ENCODE measurements at places on chromosomes 16 and 17.

- DNase-seq = peak; percentile 56
Observed at GRCh38 chr17:36994438-36994837, 45.7 kb downstream of the AATF start.

DNA sequence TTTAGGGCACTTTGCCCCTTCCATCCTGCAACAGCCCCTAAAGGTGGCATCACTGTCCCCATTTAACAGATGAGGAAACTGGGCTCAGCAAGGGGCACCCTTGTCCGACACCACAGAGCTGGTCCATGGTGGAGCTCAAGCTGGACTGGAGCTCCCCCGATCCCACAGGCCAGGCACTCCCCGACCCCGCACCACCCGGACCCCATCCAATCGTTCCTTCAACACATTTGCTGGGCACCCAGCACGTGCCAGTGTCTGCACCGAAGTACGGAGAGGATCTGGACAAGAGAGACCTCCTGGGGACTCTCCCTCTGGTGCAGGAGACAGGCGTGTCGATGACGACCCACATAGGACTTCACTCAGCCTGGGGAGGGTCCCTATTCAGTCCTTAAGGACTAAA lies 13.4 kb downstream of the EMC6 start:
- no peak for DNase-seq

GRCh38 chr16:86523166-86523740 lies 12.9 kb downstream of the FOXF1 start:
- DNase-seq = no peak

DNA sequence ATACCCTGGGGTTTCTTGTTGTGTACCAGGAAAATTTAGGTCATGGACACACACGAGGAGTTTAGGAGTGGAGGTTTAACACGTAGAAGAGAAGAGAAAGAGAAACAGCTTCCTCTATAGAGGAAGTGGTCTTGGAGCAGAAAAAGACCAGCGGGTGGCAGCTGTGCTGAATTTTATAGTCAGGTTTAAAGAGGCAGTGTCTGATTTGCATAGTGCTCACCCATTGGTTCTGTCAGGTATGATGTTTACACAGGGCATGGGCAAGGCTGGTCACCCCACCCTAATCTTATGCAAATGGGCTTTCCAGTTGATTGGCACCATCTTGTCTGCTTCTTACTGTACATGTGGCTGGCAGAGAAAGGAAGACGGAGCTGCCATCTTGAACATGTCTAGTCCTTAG lies 309.0 kb downstream of the CDH13 start:
- no peak for DNase-seq

- peak; percentile 16 for DNase-seq
Observed at GRCh38 chr16:24540602-24541210, 1.3 kb downstream of the RBBP6 start.

DNA sequence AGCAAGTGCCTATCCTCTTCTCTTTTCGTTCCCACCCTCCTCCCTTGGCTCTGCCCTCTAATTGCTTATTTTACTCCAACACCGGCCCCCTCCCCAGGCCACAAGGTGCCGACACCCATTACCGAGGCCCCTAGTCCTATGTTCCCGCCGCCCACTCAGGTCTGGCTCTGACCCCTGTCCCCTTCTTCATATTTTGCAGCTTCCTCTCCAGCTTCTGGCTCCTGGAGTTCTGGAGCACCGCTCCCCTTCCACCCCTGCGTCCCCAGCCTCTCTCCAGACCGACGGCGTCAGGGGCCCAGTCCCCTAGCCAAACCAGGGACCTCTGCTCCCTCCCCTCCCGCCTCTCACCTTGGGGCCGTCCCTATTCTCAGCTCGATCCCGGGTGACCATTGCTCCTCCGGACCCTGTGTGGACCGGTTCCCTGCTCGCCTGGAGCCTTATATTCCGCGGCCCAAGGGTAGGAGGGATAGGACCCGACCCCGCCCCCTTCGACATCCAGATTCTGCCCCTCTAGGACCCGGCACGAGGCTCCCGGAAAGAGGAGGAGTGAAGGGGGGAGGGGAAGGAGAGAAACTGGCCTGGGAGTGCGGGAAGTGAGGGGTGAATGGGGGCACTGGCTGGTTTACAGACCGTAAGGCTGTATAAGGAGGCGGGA lies at the start of gene HES7:
TSS of gene HES7 (minus strand) at position 412 of the 655 bp plus-strand sequence. CDS start at position 390, 22 bp downstream.
- DNase-seq = no peak

DNA sequence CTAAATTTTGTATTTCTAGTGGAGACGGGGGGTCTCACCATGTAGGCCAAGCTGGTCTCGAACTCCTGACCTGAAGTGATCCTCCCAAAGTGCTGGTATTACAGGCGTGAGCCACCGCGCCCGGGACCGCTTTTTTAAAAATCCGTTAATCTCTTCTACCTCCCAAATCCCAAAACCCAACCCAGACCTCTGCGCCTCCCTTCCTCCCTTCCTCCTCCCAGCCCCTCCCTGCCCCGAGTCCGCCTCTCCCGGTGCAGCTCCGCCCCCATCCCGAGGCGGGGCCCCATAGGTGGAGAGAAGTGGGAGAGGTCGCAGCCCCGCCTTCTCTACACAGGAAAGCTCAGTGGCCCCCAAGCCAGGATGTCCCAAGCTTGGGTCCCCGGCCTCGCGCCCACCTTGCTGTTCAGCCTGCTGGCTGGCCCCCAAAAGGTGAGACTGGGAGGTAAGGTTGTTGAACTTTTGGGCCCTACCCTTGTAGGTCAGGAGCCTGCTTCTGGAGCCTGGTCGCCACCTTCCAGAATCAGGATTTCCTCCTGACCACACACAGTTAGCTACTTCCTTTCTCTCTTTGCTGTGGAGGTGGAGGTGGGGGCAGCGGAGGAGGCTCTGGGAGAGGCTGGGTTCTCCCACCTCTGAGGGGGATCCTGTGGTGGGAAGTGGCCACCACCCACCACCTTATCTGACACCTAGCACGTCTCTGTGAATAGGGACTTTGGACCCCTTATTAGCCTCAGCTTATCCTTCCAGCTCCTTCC lies at the start of gene TMEM92:
TSS of gene TMEM92 (plus strand) at position 325 of the 755 bp plus-strand sequence. CDS start at position 361, 36 bp downstream.
- no peak for DNase-seq

- DNase-seq = no peak
Observed at GRCh38 chr17:8944083-8944482, 21.4 kb downstream of the PIK3R5 start.

- DNase-seq = no peak
Observed at GRCh38 chr17:34291721-34292348, 6.3 kb downstream of the CCL11 start.

DNA sequence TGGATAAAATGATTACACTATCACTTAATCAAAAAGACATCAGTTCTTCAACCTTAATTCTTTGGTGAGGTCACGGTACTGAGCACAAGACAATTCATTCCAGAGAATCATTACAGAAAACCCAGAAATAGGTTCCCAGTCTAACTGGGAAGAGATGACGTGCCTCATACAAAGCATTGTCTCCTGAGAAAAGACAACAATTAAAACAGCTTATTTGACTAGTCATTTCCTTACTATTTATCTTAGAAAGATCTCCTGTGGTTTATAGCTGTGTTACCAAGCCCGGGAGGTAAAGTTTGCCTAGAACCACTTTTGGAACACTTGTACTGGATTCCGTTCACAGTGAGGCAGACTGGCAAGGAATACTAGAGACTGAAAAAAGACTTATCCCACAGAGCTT lies 5.1 kb downstream of the PHF12 start:
- DNase-seq = no peak

DNA sequence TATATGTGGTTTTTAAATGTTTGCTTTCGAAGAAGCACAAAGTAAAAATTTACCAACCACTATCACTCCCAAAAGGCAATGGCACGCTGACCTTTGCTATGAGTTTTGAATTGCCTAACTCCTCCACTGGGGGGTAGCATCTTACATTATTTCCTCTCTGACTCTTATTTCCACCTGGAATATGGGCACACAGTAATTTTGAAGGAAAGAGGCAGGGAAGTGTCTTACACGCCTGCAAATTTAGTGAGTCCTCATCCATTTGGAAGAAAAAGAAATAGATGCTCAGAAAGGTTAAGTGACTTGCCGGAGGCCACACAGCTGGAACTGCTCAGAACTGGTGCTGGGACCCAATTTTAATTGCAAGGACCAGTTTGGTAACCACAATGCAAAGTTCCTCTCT lies 29.9 kb upstream of the IRX6 start:
- no peak for DNase-seq

DNA sequence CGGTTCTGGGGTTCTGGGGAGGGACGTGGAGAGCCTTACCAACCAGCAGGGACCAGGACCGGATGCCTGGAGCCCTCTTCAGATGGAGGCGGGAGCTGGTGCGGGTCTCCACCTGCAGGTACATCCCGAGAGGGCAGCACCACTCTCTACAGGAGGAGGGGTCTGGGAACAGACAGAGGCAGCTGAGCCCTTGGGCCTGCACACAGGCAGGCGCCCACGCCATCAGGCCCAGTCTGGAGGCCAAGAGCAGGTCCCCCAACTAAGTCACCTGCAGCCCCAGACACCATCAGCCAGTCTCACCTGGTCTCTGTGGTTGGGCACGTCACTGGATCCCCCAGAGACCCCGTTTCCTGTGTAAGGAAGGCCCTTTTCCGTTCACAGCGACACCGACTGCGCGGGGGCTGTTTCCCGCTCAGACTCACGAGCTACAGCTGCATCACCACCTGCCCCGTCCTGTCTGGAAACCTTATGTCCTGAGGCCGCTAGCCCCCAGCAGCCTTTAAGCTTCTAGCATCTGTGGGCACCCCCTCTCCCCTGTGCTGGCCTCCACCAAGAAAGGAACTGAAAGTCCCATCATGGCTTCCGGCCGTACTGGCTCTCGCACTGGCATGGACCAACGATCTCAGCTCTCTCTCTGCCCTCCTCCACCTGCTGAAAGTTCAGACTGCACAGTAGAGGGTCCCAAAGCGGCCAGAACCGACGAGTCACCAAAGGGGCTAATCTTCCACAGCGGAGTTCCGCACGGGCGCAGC lies 1.2 kb downstream of the CYBC1 start:
- no peak for DNase-seq

GRCh38 chr16:74738113-74738541 lies 36.5 kb downstream of the FA2H start:
- DNase-seq = no peak

GRCh38 chr16:24610416-24610755 lies 71.0 kb downstream of the RBBP6 start:
- DNase-seq = peak; percentile 28

- DNase-seq = no peak
Observed at GRCh38 chr17:39667262-39667944, 850 bp upstream of the PNMT start.

DNA sequence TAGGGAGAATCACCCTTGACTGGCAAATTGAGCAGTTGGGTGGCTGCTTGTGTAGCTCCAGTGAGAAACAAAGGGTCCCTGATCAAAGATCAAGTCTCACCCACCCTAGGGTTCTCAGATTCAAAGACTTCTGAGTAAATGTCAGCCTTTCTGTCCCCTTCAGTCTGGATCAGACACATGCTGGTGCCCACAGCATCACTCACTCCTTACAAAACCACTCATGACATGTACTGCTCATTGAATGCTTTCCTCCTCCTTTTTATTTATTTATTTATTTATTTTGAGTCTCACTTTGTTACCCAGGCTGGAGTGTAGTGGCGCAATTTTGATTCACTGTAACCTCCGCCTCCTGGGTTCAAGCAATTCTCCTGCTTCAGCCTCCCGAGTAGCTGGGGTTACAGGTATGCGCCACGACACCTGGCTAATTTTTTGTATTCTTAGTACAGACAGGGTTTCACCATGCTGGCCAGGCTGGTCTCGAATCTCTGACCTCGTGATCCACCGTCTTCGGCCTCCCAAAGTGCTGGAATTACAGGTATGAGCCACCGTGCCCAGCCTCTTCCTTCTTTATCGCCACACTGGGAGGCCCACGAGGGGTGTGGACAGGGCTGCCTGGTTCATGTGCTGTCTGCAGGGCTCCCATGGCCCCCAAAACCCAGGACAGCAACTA lies 462.0 kb upstream of the MAF start:
- DNase-seq = no peak

DNA sequence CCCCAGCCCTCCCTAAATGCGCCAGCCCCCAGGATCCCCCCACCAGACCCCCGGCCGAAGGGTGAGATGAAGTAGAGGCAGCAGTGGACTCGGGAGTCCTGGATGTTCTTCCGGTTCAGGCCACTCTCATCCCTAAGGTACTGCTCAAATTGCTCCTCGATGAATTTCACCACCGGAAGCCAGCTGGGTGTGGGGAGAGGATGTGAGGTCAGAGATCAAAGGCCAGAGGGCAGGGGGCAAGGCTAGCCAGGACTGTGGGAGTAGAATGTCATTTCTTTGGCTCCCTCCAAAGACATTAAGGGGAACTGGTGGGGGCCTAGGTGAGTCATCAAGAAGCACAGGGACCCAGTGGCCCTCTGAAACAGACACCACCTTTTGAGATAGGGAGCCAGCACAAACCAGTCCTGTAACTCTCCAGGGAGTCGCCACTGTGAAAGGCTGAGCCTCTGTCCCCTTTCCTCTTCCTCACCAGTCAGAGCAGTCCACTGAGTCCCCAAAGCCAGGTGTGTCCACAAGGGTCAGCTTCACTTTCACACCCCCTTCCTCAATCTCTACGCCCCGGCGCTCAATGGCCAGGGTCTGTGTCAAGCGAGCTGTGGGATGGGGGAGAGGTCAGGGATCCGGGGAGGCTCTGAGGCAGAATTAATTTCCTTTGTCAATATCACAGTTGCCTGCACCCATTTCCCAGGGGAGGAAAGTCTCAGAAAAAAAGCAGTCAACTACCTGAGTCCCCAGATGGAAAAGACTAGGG lies 895 bp downstream of the SEPTIN1 start:
- DNase-seq = no peak

DNA sequence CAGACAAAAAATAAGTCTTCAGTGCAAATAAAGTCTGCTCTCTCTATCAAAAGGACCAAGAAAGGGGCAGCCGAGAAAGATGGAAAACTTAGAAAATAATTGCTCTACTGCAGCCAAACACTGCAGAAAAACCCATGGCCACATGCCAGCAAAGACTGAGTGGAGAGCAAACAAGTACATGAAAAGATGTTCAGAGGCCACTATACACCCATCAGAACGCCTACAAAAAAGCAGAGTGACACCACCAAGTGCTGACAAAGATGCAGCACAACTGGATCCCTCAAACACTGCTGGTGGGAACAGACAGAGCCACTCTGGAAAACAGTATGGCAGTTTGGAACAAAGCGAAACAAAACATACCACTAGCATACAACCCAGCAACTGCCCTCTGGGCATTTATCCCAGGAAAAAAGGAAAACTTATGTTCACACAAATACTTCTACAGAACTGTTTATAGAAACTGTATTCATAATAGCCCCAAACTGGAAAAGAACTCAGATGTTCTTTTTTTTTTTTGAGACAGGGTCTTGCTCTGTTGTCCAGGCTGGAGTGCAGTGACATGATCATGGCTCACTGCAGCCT lies 36.7 kb downstream of the KIAA0753 start:
- DNase-seq = peak; percentile 57

GRCh38 chr16:21226749-21227148 lies 6.8 kb upstream of the ANKS4B start:
- no peak for DNase-seq

- DNase-seq = no peak
Observed at GRCh38 chr17:42171831-42172230, 9.1 kb downstream of the KCNH4 start.

GRCh38 chr16:69123910-69124309 lies 8.5 kb downstream of the CHTF8 start:
- peak; percentile 56 for DNase-seq

DNA sequence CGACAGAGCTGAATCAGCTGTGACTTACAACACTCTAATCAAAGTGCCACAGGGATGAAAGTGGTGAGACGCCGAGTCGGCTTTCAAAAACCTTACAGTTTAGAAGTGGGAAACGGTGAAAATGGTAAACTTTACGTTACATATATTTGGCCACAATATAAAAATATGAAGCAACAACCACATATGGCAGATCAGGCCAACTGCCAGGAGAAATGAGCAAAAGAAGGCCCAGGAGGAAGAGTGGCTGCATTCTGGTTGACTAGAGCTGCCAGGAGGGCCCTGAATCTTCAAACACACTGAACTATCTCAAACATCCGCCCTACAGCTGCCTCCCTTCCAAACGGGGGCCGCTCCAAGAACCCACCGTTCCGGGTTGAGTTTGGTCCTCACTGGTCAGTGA lies 56.3 kb downstream of the MRM3 start:
- peak; percentile 39 for DNase-seq
